ENCODE measurements at places on chromosomes 3 and 15.

DNA sequence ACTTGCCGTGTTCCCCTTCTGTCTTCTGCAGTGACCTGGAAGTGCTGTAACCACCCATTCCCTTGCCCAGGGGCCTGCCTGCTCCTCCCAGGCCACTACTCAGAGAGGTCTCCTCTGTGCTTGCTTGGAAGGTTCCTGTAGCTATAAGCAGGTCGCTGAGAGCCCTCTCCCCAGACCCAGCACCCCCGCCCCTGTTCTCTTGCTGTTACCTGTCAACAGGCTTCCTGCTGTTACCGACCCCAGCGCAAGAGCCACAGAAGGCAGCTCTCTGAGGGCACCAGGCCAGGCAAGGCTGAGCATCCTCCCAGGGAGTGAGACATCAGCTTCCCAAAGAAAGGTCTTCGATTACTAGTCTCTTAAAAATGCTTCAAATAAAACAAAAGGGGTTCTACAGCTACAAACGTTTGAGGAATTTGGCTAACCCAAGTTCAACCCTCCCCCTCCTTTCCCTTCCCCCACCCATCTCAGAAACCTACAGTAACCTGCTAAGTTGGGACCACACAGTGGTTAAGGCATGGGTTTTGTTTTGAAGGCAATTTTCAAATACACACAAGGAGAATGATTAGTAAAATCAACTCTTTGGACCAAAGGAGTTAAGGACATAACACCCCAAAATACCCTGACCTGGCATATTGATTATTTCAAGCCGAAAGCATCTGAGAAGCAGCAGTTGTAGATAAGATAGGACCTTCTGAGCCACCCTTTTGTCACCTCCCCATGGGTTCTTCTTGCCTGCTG lies 74.9 kb upstream of the MFGE8 start:
- DNase-seq: no peak

DNA sequence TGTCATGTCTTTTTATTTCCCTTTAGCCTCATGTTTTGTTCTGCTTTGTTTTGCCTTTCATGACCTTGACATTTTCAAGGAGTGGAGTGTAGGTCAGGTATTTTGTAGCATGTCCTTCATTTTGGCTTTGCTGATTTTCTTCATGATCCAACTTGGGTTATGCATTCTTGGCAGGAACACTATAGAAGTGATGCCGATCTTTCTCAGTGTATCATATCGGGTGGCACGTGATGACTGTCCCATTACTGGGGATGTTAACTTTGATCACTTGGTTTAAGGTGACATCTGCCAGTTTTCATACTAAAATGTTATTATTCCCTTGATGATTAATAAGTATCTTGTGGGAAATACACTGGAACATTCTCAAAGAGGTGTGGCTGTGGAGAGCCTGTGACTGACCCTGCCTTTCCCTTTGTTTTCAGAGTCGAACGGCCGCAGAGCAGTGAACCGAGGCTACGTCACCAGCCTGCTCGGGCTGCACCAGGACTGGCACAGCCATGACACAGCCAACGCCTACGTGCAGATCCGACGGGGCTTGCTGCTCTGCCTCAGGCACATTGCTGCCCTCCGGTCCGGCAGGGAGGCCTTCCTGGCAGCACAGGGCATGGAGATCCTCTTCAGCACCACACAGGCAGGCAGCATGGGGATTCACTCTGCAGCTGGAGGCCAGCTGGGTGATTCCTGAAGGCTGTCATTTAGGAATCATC lies 167.7 kb downstream of the AGBL1 start:
- no peak for DNase-seq

GRCh38 chr15:74415966-74416916 lies 17.5 kb downstream of the SEMA7A start:
- DNase-seq: no peak

GRCh38 chr3:119937229-119937628 lies 155.3 kb downstream of the NR1I2 start:
- no peak for DNase-seq

DNA sequence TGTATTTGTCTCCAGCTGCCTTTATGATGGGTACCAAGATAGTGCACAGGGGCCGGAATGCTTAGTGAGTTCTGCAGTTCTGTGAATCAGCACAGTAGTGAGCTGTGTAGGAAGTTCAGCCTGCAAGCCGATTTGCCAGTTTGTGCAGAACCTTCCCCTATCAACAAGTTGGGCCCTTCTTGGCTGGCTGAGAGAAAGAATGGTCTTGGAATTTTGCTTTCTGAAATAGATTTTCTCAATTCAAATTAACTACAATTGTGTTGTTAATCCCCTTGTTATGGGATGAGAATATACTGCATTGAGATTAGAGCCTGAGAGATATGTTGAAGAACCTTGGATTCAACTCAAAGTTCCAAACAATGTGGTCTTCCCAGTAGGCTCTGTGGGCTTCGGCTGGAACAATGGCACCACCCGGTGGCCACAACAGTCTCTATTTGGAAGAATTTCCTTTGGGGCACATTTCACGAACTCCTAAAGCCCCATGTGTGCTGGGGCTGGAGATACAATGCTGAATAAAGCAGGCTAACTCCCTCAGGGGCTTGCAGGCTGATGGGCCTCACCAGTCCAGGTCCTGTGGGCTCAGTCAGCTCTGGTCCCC lies 59.1 kb downstream of the TRIM42 start:
- DNase-seq: no peak

- no peak for DNase-seq
Measured at GRCh38 chr3:69784954-69785514, 45.8 kb downstream of the MITF start.

All from T-helper 2 cell (primary cell).